Activated CD4-positive, alpha-beta memory T cell treated with anti-CD3 and anti-CD28 coated beads for 36 hours (primary cell): ENCODE measurements at places on chromosomes 7 and 10. TPM values are rescaled to one million over a fixed set of nuclear protein-coding genes. Genes with fewer than 3 reads are reported as not detected.

CNPY1 gene
- not detected for total RNA-seq

PDE1C gene
- not detected for total RNA-seq

GALNT11 gene
- 19.7 TPM for total RNA-seq

DDC gene
- not detected for total RNA-seq

ABCA13 gene
- not detected for total RNA-seq

PLOD3 gene
- total RNA-seq, result 37.1 TPM

CHN2 gene
- total RNA-seq, result 0.69 TPM

AKR1D1 gene
- not detected for total RNA-seq
